ENCODE measurements at places on chromosomes 4 and X.
A peak's percentile ranks its signal among the peaks of the same experiment; 100 is the strongest.

DNA sequence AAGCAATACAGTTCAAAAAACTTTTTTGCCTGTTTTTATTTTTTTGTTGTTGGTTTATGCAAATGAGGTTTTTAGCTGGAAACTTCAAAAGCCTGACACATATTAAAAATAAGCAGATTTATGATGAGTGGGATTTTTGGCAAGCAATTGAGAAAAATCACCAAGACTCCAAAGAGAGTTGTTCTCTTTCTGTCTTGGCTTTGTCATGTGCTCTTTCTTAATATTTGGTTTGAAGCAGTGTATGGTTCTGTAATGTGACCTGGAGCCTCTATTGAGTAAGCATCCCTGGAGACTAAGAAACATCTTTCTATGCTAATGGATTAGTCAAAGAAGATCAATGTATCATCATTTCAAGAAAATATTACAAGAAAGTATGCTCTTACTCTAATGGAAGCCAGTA lies 11.7 kb downstream of the TRIM2 start:
- no peak for DNase-seq

DNA sequence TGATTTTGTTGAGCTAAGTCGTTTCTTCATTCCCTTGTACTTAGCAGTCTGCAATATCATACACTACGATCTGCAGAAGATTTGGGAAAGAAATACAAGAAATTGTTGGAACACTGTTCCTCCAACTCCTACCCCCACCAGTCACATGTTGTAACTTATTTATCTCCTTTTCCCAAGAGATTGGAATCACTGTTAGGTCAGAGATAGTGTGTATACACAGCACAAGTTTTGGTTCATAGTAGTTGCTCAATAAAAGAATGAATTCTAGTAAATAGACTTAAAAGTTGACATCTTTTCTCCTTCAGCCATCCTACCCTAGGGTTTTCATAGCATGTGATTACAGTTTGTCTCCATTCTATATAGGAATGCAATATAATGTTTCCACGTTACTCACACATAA lies 68.8 kb downstream of the ARFIP1 start:
- no peak for DNase-seq

GRCh38 chrX:97267396-97268181 lies 383.9 kb downstream of the RPA4 start:
- DNase-seq = no peak

DNA sequence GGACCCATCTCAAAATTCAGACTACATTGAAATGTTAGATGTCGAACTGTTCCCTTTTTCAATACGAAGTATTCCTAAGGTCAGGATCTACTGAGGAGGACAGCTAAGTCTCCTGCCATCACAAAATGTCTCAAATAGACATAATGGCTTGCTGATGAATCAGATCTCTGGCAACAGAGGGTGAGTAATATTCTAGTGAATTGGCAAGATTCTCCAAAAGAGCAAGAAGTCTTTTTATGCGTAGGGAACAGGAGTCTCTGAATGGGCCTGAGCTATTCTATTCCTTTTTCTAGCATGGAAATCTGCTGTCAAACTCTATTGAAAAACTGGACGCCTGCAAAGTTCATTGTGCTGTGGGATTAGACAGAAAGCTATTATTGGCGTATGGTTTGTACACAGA lies 145.4 kb downstream of the FNIP2 start:
- DNase-seq = peak; percentile 18

- no peak for DNase-seq
Measured at GRCh38 chr4:168574581-168575295, 77.9 kb downstream of the PALLD start.

DNA sequence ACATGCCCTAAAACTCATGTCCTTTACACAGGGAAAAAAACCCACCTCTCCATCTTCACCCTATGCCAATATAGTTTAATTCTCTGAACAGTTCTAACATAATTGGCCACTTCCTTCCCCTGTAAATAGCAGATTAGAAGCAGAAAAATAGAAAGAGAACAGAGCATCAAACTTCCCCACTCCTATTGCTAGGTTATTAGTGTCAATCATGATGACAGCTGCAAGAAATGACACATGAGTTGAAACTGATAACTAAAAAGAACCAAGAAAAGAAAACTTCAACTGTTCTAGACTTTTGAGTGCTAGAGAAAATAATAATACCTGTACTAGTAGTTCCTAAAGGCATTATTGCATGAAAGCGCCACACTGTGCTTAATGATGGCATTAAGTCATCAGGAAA lies 284.5 kb upstream of the TRPC5 start:
- no peak for DNase-seq

DNA sequence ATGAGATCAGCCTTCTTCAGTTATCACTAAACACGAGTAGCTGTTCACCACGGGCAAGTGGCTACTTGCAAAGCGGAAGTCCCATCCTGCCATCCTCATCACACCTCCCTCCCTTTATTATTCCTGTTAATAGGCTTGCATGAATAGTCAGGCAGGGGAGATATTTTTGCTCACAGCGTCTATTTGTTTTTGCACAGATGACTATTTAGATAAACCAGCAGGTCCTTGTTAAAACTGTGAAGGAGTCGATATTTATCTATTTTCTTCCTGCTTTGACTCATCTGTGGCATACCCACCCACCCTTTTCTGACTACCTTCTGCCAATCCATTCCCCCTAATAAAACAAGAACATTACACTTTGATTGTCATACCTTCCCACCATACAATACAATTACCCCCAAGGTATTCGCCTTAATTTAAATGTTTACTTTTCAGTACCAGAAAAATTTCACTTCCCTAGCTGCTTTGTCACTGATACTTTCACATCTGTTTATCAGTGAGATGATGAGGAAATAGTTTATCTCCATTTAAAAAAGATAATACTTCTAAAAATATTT lies 96.6 kb upstream of the BANK1 start:
- DNase-seq = no peak

- no peak for DNase-seq
Measured at GRCh38 chrX:82335772-82336171, 1133.9 kb downstream of the SH3BGRL start.

DNA sequence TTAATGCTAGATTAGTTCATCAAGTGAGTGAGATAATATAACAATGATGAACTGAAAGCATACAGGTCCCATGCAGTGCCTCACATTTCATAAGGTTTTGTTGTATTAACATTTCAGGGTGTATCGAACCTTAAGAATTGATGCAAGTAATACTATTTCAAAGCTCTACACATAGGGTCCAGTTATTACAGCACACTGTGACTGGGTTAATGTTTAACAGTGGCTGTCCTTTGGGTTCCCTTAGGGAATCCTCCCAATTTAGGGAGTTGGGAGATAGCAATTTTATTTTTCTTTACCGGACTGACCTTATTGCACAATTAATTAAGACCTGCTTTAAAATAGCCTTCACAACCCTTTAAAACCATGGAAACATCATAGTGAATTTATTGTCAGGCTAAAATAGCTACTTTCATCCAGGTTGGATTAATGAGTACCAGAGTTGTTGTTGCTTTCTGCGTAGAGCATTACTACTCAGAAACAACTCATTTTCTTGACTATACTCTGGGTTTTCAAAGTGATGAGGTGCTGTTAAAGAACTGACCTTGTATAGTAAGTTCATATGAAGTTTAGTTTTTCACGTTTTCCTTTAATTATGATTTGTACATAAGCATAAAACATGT lies 134.4 kb downstream of the AKAP4 start:
- DNase-seq = no peak

GRCh38 chr4:102585329-102585728 lies 84.2 kb downstream of the NFKB1 start:
- DNase-seq = no peak

DNA sequence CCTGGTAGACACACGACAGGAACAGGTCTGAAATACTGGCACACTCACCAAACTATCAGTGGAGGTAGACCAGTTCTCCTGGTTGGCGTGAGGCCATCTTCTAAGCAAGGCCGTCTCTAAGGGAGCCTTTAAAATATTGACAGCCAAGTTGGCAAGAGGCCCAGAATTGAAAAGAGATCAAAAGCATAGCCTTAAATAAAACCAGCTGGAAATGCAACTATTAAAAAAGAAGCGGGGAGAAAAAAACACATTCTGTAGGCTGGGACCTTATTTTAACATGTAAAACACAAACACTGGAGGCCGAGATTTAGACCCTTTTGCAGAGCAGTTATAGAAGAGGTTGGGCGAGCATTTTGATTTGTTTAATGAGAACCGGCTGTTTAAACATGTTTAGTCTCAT lies 233.0 kb upstream of the CLNK start:
- DNase-seq = peak; percentile 23

- DNase-seq = no peak
Measured at GRCh38 chrX:27675493-27675892, 85.3 kb downstream of the DCAF8L2 start.

DNA sequence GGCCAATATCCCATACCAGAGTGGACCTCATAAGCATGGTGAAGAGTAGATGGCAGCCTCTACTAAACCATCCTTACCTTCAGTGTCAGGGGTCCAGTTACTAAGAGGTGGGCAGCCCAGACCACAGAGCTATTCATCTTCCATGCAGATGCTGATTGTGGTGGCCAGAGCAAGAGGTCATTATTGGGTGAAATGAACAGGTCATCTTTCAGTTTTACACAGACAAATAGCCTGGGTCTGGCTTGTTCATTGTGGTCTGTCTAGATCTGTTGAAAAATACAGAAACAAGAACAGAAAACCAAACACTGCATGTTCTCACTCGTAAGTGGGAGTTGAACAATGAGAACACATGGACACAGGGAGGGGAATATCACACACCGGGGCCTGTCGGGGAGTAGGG lies 71.3 kb downstream of the PAK3 start:
- DNase-seq = no peak

DNA sequence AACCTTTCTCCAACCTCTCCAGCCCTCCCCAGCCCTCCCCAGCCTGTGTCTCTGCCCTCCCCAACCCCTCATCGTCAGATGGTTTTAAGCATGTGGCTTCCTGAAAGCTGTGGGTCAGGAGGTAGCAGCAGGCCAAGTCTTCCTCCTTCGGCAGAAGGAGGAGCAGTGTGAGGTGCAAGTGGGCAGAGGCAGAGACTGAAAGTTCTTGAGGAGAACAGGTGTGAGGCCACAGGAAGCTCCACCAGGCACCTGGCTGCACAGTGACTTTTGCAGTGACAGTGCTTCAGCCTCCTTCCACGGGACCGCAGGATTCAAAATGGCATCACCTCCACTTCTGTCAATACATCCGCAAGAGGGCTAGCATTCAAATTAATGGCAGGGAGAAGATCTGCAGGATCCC lies 203.9 kb upstream of the LEF1 start:
- no peak for DNase-seq

DNA sequence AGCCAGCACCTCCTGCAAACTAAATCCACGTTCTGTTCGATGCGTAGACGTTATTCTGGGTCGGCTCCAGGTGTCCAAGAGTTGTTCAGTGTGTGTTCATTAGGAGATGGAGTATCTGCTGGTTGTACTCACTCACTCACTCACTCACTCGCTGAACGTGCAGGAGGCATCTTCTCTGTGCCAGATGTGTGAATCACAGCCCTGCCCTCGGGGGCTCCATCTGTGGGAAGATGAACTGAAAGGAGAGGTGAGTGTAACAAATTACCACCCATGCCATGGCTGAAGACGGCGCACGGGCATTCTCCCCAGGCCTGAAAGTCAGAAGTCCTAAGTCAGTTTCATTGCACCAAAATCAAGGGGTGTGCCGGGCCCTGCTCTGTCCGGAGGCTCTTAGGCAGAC lies 16.1 kb downstream of the NSG1 start:
- no peak for DNase-seq

DNA sequence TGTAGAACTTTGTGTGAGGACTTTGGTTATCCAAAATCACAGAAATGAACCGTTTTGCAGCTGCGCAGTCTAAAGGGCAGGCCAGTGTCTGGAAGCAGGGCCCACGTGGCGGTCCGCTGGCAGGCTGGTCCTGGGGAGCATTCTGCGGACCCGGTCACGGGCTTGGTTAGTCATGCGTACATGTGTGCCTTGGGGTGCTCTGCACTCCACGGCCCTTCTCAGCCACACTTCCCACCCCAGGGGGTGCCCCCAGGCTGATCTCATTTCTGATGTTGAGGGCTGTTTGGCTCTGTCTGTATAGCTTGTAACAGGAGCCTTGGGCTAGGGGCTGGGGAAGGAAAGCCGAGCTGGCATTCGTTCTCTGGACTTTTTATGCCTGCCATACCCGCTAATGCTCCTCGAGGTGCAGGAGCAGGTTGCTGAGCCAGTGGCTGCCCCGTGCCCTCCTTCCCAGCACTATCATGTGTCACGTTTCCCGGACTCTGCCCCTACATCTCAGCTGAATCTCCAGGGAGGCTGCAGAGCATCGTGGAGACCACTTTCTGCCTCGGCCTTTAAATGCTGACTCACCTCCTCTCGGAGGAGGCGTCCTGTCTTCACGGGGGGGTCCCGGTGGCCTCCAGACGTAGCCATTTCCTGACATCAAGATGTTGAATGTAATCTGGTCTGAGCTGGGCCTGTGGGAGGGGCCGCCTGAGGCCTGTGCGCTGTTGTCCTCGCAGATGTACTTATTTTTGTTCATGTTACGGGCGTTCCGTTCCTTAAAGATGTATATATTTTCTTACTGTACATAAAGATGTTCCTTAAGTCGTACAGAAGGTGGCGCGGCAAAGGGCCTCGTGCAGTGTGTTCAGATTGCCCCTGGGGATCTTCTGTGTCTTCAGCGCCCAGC lies 11.4 kb upstream of the TADA2B start:
- DNase-seq = no peak

DNA sequence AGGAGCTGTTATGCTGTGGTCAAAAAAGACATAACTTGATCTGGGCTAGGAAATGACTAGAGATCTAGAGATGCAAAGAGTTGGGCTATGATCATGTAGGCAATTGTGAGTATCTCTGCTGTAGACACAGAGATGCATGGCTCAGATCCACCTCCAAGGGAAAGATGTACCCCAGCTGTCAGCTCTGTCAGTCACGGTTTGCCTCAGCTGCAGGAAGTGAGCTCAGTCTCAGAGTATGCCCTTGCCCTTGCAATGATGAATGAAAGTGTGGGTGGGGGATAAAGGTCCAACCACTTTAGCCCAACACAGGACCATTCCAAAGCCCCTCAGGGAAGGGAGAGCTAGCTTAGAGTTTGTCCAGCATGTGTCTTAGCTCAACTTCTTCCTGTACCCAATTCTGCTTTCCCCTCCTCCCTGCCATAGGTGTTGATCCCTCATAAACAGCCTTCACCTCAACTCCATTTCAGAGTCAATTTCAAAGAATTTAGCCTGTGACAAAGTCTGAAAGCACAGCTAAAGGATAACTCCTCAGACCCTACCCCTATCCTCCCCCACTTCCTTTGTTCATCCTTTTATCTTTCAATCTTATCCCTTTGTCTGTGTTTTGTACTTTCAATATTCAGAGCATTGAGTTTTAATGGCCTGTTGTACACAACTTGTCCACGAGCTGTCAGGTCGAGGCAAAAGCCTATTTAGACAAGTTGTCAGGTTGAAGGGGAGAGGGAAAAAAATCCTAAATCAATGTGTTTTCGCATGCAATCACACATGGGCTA lies 90.6 kb downstream of the MID1IP1 start:
- no peak for DNase-seq

DNA sequence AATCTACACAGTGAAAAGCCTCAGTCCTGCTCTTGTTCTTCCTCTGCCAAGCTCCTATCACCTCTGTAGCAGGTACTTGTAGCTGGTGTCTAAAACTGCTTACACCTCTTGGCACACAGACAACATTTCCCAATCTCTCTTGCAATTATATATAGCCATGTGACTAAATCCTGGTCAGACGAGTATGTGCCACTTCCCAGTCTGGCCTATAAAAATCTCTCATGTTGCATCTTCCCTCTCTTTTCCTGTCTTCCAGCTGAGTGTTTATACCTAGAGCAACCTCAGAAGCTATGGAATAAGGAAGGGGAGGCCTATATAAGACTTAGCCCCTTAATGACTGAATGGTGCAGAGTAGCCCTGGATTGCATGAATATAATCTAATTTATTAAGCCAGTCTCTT lies 105.8 kb downstream of the RNF150 start:
- no peak for DNase-seq

- no peak for DNase-seq
Measured at GRCh38 chrX:150902434-150903109, 4.1 kb upstream of the CD99L2 start.
